Sciatic nerve (tissue), 2 donors: ENCODE measurements at places on chromosomes 11 and 22.
A peak's percentile ranks its signal among the peaks of the same experiment; 100 is the strongest.

DNA sequence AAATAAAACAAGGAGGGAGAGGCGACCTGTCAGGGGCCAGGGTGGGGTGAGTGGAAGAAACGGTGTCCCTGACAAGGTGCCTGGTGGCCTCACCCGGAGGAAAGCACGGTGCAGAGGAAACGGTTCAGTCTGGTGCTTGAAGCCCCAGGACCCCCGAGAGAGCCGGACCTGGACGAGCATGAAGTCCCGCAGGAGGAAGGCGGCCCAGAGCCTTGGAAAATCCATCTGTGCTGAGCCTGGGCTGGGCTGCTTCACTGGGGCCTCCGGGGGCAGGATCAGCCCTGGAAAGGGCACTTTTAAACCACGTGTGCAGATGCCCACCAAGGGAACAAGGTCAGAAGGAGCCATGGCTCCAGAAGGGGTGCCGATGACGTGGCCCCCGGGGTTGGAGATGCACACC lies 467.3 kb downstream of the OPCML start:
- DNase-seq, result no peak

- DNase-seq, result no peak
Observed at GRCh38 chr11:111306321-111306720, 8.0 kb downstream of the POU2AF3 start.

GRCh38 chr11:19241260-19242178 lies 774 bp upstream of the E2F8 start:
- DNase-seq, result no peak

GRCh38 chr22:43343670-43344519 lies 723 bp upstream of the SCUBE1 start:
- peak; percentile 67 for DNase-seq

- DNase-seq, result peak; percentile 2
Observed at GRCh38 chr22:29022101-29022817, 39.4 kb downstream of the C22orf31 start.

DNA sequence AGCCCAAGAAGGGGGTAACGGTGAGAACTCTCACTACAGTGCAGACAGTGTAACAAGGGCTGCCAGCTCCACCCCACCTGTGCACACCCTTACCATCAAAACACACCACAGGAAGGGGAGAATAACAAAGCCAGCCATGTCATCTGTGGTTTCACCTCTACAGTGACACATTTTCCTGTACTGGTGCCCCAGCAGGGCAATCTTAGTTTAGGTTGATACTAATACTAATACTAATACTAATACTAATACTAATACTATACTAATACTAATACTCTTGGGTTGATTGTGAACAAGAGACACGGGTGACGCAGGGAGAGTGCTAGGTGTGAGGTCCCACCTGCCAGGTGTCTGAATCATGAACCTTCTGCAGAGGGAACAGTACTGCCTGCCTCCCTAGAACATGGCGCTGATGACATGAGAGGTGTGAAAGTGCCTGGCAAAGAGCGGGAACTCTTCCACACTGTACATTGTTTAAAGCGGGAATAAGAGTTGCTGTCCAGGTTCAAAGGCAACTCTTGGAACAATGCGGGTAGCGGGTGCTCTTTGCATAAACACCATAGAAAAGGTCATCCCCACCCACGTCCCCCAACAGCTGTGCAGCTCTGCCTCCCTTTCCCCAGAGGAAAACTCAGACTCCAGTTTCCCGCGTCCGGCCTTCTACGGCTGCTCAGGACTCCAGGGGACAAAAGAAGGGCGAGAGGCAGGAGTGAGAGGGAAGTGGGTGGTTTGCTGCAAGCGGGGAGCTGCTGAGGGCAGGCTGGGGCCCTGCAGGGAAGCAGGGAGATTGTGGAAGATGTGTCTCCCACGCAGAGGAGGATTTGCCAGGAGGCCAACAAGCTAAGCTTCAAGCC lies 25.0 kb upstream of the TMPRSS4 start:
- DNase-seq, result no peak

- DNase-seq, result no peak
Observed at GRCh38 chr11:92399705-92400104, 175.1 kb downstream of the FAT3 start.

- no peak for DNase-seq
Observed at GRCh38 chr22:19358195-19358594, 66.7 kb upstream of the CLTCL1 start.

- no peak for DNase-seq
Observed at GRCh38 chr11:116344601-116345000, 428.2 kb downstream of the BUD13 start.

GRCh38 chr11:68841718-68842426 lies at the start of gene CPT1A:
TSS of gene CPT1A (minus strand) at chr11:68841916. CDS start at chr11:68815474, 26,442 bp downstream.
- peak; percentile 88 for DNase-seq

DNA sequence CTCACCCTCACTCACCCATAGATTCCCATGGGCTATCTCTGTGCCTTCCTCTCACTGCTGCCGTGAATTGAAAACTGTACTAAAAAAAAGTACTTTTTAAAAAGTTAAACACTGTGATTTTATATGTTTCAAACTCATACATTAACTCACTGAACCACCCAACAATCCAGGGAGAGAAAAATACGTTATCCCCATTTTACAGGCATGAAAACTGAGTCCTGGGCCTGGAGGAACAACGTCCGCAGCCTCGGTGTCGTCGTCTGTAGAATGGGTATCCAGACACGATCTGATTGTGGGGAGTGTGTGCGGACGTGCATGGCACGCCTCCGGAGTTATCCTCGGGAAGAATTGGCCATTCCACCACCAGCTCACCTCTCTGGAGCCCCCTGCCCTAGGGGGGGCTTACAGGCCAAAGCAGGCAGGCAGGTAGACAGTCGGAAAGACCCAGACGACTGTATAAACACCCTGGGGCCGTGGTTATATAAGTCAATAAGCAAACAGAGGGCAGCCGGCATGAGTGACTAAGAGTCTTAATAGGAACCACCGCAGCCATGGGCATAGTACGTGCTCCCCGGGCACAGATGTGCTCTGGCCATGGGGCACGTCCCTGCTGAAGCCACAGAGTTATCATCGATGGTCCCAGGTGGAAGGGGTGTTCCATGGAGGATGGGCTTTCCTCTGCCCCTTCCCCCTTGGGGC lies 7.1 kb upstream of the PDGFB start:
- no peak for DNase-seq

DNA sequence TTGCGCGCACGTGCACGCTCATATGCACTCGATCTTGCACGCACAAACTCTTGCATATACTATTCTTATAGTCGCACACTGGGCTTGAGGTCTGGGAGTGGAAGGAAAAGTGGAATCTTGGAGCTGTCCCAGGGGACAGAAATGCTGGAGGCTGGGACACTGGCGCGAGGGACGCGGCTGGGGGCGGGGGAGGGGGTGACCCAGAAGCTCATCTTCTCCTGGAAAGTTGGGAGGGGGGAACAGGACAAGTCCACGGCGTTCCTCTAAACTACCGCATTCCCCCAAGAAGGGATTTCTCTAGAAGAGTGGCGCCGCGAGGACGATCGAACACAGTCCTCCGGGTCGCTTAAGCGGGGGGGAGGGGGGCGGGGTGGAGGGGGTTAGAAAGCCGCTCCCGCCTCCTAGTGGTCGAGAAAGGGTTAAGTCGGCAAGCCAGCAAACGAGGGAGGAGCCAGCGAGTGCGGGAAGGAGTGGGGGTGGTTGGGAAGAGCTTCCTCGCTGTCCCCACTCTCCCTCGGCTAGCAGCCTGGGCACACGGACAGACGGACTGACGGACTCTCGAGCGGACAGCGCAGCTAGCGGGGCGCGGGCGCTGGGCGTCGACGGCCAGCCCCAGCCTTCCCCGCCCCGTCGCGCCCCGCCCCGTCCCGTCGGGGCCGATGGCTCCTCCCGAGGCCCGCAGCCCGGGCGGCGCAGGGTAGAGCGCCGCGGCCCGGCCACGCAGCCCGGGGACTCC lies at the start of gene RTN4RL2:
TSS of gene RTN4RL2 (plus strand) at position 507 of the 736 bp plus-strand sequence. CDS start 338 bp downstream, outside the sequence.
- no peak for DNase-seq

DNA sequence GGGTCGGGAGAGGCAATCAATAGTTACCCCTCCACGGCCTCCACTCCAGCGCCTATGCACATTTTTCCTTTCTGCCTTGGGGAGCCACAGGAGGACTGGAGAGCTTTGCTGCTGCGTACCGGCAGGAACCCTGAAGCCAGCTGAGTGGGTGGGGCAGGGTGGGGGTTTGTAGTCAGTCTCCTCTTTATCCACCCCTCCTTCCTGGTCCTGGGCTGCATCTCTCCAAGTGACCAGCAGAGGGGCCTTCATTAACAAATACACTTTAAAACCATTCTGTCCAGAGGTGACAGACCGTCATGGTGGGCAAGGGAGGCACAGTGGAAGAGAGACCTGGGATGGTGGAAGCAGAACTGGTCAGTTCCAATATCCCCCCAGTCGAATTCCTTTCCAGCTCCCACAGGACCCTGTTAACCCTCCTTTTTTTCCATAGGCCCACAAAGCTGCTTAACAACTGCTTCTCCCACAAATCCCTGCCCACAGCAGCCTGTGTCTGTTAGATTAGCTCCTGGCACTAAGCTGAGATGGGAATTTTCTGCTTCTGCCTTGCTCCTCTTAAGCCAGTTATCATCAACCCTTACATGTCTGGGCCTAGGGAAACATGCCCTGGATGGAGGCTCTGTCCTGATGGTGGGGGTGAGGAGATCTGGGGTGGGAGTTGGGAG lies 3.9 kb upstream of the ABCG4 start:
- DNase-seq, result no peak

DNA sequence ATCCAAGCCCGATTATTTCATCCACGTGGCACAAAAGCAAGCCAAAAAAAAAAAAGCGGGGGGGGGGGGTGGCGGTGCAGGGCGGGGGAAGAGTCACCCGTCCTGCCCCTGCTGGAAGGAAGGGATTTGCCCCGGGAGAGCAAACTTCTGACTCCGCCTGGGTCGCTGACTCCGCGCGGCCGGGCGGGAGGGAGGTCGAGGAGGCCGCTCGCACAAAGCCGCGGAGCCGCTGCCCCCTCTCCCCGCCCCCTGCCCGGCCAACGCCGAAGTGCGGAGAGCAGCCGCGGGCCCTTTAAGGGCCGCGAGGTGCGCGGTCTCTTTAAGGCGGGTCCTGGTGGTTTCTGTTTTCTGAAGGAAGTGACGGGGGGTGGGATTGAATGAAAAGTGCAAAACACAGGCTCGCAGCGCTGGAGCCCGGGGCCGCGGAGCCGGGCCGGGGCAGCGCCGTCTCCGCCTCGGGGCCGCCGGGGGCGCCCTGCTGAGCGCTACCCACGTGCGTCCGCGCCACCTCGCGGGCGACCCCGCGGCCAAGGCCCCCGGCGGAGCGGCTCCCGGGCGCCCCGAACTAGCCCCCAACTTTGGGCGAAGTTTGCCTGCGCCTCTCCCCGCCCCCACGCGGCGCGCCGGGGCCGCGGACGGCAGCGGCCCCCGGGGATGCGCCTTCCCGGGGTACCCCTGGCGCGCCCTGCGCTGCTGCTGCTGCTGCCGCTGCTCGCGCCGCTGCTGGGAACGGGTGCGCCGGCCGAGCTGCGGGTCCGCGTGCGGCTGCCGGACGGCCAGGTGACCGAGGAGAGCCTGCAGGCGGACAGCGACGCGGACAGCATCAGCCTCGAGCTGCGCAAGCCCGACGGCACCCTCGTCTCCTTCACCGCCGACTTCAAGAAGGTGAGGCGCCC lies at the start of gene OAF:
TSS of gene OAF (plus strand) at position 407 of the 896 bp plus-strand sequence. CDS start at position 655, 248 bp downstream.
- DNase-seq, result peak; percentile 90

GRCh38 chr22:41564563-41564962 lies 3.8 kb downstream of the CSDC2 start:
- DNase-seq, result no peak

DNA sequence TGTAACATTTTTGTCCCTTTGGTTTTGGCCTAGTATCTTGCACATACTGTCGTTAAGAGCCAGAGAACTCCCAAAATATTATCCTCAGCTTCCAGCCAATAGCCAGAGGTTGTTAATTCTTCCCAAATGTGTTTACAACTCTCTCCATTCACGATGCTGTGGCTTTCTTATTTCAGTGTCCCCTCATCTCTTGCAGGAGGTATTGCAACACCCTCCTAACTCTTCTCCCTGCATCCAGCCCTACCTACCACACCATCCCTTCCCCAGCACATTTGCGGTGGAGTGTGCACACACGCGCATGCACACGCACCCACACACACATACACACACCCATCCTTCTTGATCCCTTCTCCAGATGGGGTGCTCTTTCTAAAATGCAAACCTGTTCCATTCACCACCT lies 75.6 kb upstream of the LMO2 start:
- no peak for DNase-seq

- DNase-seq, result no peak
Observed at GRCh38 chr11:45095691-45096010, 50.8 kb upstream of the PRDM11 start.

DNA sequence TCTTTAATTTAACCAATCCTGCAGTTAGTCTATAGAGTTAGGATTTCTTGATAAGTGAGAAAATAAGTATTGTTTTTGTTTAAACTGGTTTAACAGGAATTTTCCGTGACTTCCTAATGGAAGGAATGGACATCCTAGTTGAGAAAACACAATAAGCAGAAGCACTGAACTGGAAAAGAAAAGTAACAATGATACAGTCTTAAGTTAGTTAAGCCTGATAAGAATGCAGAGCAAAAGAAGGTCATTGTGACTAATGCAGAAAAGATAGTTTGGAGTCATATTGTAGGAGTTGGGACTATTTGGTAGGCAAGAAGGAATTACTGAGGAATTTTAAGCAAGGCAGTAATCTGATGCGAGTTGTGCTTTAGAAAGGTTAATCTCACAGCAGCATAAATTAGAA lies 11.7 kb downstream of the RNF141 start:
- no peak for DNase-seq

- no peak for DNase-seq
Observed at GRCh38 chr22:30348404-30348803, 8.3 kb downstream of the SF3A1 start.

DNA sequence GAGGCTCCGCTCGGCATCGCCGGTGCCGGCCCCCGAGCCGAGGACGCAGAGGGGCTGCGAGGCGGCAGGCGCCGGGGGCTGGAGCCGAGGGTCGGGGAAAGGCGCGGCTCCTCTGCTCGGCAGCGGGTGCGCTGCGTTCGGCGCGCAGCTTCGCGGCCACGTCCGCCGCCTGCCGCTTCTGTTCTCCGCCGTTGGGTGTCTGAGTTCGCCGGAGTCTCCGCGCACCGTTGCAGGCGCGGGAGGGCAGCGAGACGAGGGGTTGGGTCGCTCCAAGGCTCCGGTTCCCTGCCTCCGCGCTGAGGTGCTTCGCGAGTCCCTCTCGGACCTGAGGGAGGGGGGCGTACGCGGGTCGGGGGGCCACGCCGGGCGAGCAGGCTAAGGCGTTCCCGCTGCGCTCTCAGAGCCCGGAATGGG lies 347 bp downstream of the MN1 start:
- DNase-seq, result no peak

DNA sequence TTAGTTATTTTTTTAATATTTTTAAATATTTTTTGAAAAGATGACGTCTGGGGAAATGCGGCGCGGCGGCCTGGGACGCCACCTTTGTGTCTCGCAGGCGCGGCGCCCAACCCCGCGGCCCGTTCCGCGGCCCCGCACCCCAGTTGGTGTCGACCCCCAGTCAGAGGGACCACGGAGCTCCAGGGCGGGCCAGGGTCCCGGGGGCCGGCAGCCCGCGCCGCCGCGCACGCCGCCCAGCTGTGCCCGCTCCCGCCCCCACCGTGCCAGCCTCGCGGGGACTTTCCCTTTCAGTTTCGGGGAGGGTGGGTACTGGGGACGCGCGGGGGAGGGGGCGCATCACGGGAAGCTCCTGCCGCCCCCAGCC lies 1.6 kb downstream of the CCND1 start:
- no peak for DNase-seq

- DNase-seq, result no peak
Observed at GRCh38 chr22:25636323-25636722, 71.8 kb downstream of the GRK3 start.

GRCh38 chr22:26041931-26042330 lies 127.3 kb upstream of the SEZ6L start:
- no peak for DNase-seq

GRCh38 chr11:9013373-9013772 lies 9.6 kb upstream of the NRIP3 start:
- DNase-seq, result no peak
